ENCODE measurements at places on chromosomes 3 and 15. TPM values are rescaled to one million over a fixed set of nuclear protein-coding genes. Genes with fewer than 3 reads are reported as not detected.

DNA sequence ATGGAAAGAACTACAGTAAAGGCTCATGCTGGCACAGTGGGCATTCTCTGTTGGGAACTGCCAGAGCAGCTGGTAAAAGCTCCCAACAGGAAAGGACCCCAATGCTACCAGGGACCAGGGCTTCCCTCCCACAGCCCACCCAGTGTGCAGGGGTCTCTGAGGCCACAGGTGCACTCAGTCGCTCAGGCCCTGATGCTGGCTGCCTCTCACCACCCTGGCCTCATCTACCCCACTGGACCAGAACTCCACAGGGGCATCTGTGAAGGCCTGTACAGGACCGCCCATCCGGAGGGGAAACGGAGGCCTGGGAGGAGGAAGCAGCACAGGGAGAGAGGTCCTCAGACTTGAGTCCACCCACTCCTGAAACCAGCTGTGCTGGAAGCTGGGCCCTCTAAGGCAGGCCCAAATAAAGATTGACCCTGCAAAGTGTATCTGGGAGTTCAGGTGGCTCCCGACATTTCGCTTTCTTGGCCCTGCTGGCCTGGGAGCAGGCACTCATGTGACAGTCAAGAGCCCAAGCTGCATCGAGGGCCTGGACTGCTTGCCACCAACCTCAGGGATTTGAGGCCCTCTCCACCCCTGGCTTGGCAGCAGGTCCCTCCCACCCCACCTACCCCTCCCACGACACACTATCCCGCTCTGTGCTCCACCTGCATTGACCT lies 12.7 kb downstream of the KLF15 start:
- DNase-seq, result no peak

GRCh38 chr15:74826364-74826819 lies at the start of gene CPLX3:
TSS of gene CPLX3 (plus strand) at chr15:74826627. CDS start at chr15:74826704, 77 bp downstream.
- DNase-seq, result peak; percentile 32

GRCh38 chr3:42914771-42915515 lies 9.0 kb downstream of the ZNF662 start:
- DNase-seq, result no peak

- no peak for DNase-seq
Observed at GRCh38 chr3:125693887-125694286, 98.6 kb upstream of the OSBPL11 start.

- DNase-seq, result no peak
Observed at GRCh38 chr15:88538972-88539371, 7.5 kb downstream of the DET1 start.

- peak; percentile 92 for DNase-seq
Observed at GRCh38 chr3:64321747-64322146, 96.5 kb upstream of the PRICKLE2 start.

- DNase-seq, result no peak
Observed at GRCh38 chr3:147371771-147372340, 34.5 kb downstream of the ZIC4 start.

DNA sequence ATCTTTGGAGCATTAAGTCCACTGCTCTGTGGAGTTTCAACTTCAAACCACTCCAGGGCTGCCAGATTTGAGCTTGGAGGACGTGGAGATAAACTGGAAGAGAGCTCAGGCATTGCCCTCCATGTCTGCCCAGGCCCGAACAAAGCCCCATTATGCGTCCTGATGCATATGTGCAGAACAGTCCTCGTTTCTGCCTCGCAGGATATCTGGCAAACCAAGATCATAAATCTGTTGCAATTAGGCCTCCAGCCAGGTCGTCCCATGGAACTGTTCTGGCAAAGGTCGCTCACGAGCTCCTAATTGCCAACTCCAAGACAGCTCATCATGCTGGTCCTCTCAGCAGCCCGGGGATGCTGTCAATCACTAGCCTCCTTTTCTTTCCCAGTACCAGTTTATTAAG lies 91.2 kb downstream of the SEMA5B start:
- DNase-seq, result no peak

DNA sequence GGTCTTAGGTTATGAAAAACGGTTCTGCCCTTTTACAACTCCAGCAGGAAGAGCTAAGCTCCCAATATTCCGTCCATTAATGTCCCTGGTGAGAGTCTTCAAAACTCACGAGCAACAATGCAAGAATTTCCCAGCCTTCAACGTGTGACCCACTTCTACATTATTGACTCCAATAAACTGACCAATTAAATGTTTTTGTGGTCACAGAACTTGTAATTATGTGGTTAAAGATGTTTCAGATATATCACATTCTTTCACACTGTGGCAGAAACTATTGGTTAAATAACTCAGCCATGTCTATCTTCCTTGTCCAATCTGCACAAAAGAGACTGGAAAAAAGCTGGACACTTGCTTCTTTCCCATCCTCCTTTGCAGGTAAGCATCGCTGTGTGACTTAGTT lies 286.6 kb upstream of the ADAMTS9 start:
- DNase-seq, result no peak

DNA sequence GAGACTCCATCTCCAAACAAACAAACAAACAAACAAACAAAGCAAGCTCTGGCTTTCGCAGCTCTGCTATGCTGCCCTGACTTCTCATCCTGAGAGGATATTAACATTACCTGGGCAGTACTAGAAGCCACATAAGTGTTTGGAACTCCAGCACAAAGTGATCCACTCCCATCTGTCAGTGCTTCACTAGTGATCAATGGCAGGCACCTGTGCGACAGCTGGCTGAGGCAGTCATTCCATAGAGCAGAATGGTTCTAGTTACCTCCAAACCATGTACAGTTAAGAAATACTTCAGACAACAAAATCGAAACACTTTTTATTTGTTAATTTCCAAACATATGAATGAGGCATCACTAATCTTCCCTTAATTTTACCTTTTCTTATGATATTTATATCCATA lies 2.8 kb upstream of the MB21D2 start:
- no peak for DNase-seq

ISL2 gene
- total RNA-seq, result 2.8 TPM

DNA sequence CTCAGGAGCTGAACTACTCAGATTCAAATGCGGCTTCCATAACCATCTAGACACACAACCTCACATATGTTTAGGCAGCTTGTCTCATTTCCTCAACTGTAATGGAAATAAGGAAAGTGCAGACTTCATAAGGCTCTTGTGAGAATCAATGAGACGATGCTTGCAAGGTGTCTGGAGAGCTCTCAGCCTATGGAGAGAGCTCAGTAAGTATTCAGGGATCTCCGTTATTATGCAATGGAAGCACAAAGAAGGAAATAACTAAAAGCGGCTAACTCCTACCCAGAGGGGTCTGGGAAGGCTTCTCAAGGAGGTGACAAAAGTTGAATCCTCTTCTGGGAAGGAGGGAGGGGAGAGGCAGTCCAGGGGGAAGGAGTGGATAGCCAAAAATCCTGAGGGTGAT lies 50.1 kb upstream of the LIPC start:
- DNase-seq, result no peak

DNA sequence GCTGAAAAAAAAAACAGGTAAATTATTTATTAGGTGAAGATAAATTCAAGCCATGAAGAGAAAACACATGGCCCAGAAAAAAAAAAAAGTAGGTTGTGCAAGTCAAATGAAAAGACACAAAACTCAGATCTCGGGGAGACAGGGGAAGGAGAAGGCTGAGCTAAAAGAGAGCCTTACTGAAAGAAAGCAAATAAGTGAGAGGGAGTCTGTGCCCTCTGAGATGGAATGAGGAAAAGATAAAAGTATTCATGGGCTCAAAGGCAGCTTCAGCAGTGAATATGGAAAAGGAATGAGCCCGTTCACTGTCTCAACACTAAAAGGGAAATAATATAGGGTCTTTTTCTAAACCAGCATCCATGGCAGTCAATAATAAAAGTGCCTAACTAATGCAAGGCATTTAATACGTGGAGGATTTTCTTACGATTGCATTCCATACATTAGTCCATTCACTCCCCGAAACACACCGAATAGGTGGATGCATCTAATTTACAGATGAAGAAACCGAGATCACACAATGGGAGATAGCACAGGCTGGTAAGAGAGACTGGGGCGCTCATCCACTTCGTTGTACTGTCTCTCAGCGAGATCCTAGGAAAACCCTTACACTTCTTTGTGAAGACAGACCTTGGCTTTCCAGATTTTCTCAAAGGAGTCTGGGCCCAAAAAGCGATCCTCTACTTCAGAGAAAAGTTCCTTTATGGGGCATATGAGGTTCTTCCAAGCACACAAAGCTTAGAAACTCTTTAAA lies 1.1 kb downstream of the TFDP2 start:
- peak; percentile 30 for DNase-seq

GSK3B gene
- total RNA-seq, result 43.1 TPM

TMEM40 gene
- total RNA-seq, result not detected

GRCh38 chr15:50968353-50968752 lies 59.9 kb downstream of the AP4E1 start:
- DNase-seq, result peak; percentile 51

RAB6B gene
- 0.38 TPM for total RNA-seq

DNA sequence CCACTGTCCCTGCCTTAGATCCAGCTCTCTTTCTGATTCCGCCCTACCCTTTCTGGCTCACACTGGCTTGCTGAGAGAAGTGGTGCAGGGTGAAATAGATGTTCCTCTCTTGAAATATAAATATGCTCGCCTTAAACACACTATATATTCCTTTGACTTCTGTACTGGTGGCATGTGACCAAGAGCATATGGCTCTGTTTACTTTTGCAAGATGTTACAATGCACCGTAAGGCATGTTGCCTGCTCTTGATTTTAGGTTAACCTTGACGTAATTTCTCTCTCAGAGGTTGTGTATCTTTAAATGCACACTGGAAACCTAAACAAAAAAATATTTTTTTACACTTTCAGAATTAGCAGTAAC lies 749 bp downstream of the RSRC1 start:
- no peak for DNase-seq

- peak; percentile 10 for DNase-seq
Observed at GRCh38 chr3:67648701-67649100, 5.7 kb downstream of the SUCLG2 start.

DNA sequence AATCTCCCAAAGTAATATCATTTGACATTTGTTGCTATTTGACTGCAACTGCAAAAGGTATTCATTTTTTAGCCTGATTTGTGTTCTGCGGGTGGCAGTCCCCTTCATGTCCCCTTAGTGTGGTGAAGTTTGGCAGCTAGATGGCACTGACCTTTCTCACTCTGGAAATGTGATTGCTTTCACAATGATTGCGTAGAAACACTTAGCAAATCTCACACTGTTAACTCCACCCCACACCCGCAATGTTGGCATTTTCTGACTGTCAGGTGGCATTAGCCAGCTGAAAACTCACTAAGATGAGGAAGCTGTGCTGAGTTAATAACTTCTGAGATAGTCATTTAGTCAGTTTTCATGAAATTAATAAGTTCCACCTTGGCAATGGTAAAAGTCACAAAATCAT lies 76.9 kb downstream of the TRIM69 start:
- no peak for DNase-seq

PRKAR2A gene
- total RNA-seq, result 26.8 TPM

TEX55 gene
- total RNA-seq, result not detected

DNA sequence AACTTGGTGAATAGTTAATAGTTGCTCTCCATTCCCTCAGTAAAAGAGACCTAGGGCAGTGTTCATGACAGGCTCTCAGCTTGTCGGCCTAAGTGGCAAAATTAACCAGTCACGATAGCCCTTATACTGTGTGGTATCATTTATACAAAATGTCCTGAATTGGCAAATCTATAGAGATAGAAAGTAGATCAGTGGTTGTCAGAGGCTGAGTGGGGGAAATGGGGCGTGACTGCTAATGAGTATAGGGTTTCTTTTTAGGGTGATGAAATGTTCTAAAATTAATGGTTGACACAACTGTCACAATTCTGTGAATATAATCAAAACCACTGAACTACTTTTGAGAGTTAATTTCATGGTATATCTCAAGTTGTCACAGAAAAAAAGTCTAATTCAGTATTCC lies 20.9 kb downstream of the ARIH1 start:
- no peak for DNase-seq

TMEM108 gene
- total RNA-seq, result not detected

DNA sequence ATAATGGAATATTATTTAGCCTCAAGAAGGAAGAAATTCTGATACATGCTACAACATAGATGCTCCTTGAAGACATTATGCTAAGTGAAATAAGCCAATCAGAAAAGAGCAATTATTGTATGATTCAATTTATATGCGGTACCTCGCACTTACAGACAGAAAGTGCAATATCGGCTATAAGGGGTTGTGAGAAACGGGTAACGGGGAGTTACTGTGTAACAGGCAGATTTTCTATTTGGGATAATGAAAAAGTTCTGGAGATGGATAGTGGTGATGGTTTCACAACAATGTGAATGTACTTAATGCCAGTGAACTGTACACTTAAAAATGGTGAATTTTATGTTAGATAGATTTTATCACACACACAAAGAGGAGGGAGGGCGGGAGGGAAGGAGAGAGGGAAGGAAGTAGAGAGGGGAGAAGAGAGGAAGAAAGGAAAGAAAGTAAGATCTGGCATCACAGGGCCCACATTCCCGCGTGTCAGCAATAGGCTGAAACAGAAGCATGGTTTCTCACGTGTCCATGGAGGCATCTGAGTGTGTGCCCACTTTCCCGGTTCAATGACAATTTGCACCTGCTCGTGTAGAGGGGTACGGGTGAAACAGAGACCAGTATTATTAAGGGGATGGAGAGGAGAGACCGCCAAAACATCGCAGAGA lies 700 bp upstream of the BLM start:
- DNase-seq, result peak; percentile 55

GRCh38 chr3:127177226-127177625 lies 15.7 kb upstream of the PRR23E start:
- DNase-seq, result no peak

- peak; percentile 76 for DNase-seq
Observed at GRCh38 chr3:74631351-74632140, 17.1 kb upstream of the CNTN3 start.

FSIP1 gene
- total RNA-seq, result 2.4 TPM

DNA sequence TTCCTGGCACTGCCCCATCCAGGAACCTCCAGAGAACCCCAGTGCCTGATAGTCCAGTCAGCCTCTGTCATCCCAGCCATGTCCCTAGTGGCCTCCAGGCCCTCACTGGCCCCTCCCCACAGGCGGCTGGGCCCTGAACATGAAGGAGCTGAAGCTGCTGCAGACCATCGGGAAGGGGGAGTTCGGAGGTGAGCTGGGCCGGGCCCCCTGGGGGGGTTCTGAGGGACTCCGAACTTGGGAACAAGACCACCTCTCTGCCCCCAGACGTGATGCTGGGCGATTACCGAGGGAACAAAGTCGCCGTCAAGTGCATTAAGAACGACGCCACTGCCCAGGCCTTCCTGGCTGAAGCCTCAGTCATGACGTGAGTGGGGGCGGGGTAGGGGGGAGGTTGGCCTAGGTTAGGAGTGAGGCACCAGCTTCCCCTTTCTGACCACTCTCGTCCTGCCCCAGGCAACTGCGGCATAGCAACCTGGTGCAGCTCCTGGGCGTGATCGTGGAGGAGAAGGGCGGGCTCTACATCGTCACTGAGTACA lies 12.0 kb upstream of the LMAN1L start:
- no peak for DNase-seq

- DNase-seq, result peak; percentile 85
Observed at GRCh38 chr3:9903238-9903624, 583 bp downstream of the IL17RE start.

CHL1 gene
- total RNA-seq, result not detected

ARHGAP11A gene
- 18.5 TPM for total RNA-seq

GPR62 gene
- not detected for total RNA-seq

C3orf70 gene
- not detected for total RNA-seq

Measured in GM23248 (cell line).